ENCODE measurements at places on chromosomes 16 and 17.

DNA sequence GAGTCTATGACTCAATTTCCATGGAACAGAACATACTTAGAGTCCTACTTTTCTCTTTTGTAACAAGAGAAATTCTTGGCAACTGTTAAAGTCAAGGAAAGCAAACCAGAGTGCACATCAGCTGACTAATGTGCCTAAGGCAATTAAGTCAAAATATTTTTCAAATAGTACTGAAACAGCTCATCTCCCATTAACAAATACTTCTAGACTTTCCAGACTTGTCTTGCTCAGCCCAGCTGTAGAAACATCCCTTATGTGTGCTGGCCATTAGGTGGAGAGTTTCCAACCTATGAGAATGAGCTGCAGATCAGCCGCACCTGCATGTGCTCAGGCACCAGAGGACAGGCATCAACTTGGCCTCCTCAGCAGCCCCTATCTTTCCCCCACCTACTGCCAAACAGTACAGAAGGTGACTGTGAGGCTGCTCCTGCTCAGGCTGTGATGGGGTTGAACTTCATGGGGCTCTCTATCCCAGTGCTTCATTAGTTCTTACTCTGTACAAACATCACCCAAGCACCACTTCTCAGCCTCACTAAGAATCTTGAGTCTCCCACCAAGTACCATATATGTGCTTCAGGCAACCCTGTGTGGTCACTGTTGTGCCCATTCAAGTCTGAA, 32.2 kb downstream of the TEX2 start:
- no peak for DNase-seq

GRCh38 chr17:10328971-10329923, 43.6 kb downstream of the MYH13 start:
- no peak for DNase-seq

GRCh38 chr17:78995761-78996451, 13.7 kb downstream of the CANT1 start:
- DNase-seq, result no peak

- no peak for DNase-seq
These were observed 31.2 kb upstream of the ENPP7 start for GRCh38 chr17:79699386-79700036.
